ENCODE measurements at places on chromosomes 13 and 19. TPM values are rescaled to one million over a fixed set of nuclear protein-coding genes. Genes with fewer than 3 reads are reported as not detected.

GRCh38 chr19:18496167-18496979 is 25.5 kb downstream of the ELL start:
- DNase-seq, result peak; percentile 32

DNA sequence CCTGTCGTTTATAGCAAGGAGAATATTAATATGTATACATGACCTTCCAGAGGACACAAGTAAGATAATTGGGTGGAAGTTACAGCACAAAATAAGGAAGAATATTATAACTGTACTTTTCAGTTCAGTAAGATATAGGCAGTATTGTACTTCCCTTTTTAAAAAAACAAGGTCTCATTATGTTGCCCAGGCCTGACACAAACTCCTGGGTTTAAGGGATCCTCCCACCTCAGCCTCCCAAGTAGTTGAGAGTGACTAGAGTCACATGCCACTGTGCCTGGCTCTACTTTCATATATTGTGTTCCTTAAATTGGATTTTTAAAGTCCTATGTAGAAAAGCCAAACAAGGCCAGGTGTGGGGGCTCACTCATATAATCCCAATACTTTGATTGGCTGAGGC is 19.5 kb upstream of the MAB21L1 start:
- no peak for DNase-seq

The CNOT3 gene
- 28.4 TPM for total RNA-seq

- no peak for DNase-seq
Measured at GRCh38 chr13:101875717-101876393, 423.4 kb downstream of the ITGBL1 start.

- peak; percentile 86 for DNase-seq
Measured at GRCh38 chr13:113562085-113562749, 22.3 kb upstream of the TFDP1 start.

DNA sequence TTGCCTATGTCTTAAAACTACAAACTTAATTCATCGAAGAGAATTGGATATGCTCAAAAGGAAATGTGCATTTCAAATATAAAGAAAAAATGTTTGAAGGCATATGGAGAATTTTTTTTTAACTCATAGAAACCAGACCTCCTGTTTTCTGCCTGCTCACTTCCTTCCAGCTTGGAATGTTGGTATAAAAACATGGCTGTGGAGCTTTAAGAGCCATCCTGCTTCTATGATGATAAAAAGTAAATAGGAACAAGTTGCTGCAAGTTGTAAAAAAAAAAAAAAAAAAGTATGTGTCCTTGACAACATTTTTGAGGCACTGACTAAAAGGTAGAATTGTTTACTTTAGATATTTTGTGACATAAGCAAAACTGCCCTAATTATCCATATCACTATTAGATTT is 1230.7 kb downstream of the PCDH9 start:
- no peak for DNase-seq

GRCh38 chr13:66915596-66916185 is 314.4 kb downstream of the PCDH9 start:
- peak; percentile 33 for DNase-seq

GRCh38 chr13:49021953-49022352 is 46.2 kb downstream of the FNDC3A start:
- DNase-seq, result no peak

The CEACAM21 gene
- total RNA-seq, result 3.2 TPM

All from dermis blood vessel endothelial cell (primary cell).